Activated CD8-positive, alpha-beta T cell treated with anti-CD3 and anti-CD28 coated beads, Interleukin-2, amount 10 ng/mL, durations not matched to agents 7 days and 5 days (primary cell): ENCODE measurements at places on chromosomes 16 and 17. TPM values are rescaled to one million over a fixed set of nuclear protein-coding genes. Genes with fewer than 3 reads are reported as not detected.

HES7 gene
- not detected for total RNA-seq

TEX14 gene
- 0.10 TPM for total RNA-seq

GAS2L2 gene
- not detected for total RNA-seq

GPR179 gene
- total RNA-seq = not detected

BPTF gene
- 85.9 TPM for total RNA-seq

SSTR5 gene
- not detected for total RNA-seq

TAF1C gene
- 53.4 TPM for total RNA-seq

CCL2 gene
- not detected for total RNA-seq

ANKRD11 gene
- total RNA-seq = 157 TPM

SGSM2 gene
- total RNA-seq = 67.8 TPM

TMEM92 gene
- not detected for total RNA-seq

MT1H gene
- 1.9 TPM for total RNA-seq

CCDC200 gene
- not detected for total RNA-seq

CEP295NL gene
- 0.26 TPM for total RNA-seq

DHRS7C gene
- not detected for total RNA-seq

CDC42EP4 gene
- total RNA-seq = 0.58 TPM

ANKRD40CL gene
- not detected for total RNA-seq

TEKT1 gene
- not detected for total RNA-seq

CCL8 gene
- total RNA-seq = not detected

NDEL1 gene
- 52.5 TPM for total RNA-seq

PVALEF gene
- not detected for total RNA-seq

GNG13 gene
- not detected for total RNA-seq

TMEM235 gene
- total RNA-seq = not detected

KRTAP1-1 gene
- total RNA-seq = not detected

ARHGAP23 gene
- total RNA-seq = 0.24 TPM

CIBAR2 gene
- not detected for total RNA-seq

SLC38A8 gene
- not detected for total RNA-seq

MYH3 gene
- 2.3 TPM for total RNA-seq

ACSM2A gene
- total RNA-seq = not detected

MMP28 gene
- total RNA-seq = not detected

PHOSPHO1 gene
- not detected for total RNA-seq

NUP88 gene
- 97.2 TPM for total RNA-seq

KRT12 gene
- not detected for total RNA-seq

DNAAF8 gene
- 0.39 TPM for total RNA-seq

RDM1 gene
- 14.4 TPM for total RNA-seq

C16orf86 gene
- 2.3 TPM for total RNA-seq
